ENCODE measurements at places on chromosomes 2 and 18.

DNA sequence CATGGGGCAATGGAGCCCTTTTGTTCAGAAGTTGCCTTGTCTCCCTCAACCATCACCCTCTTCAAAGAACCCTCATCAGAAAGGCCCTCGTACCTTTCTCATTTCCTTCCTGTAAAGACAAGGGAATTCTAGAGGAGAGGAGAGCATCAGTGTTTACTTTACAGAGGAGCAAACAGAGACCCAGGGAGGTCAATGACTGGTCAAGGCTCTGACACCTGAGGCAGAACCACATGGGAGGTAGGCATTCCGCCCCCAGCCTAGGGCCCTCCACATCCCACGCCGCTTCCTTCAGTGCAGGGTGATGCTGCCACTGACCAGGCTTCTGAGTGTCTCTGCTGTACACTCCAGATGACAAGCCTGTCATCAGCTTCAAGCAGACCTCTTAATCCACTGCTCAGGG lies 104.7 kb downstream of the NRP2 start:
- no peak for DNase-seq

- no peak for DNase-seq
These were observed 85.8 kb downstream of the POLE4 start for GRCh38 chr2:75044291-75044690.

DNA sequence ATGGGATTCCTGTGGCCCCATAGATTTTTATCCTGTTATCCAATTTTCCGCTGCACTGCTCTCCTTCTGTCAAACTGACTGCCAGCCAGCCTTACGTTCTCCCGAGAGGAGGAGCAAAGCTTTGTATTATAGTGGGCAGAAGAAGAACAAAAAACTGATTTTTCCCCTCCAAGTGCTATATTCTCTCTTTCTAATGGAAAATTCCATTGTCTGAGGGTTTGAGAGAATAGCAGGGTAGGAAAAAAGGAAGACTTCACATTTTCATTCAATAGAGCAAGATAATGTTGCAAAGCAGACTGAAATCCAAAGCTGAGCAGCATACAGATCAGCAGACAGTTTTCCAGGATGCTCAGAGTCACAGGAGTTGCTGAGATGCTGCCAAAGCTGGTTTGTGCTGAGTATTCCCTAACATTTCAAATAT lies 238.0 kb downstream of the UBE2E3 start:
- DNase-seq: no peak

DNA sequence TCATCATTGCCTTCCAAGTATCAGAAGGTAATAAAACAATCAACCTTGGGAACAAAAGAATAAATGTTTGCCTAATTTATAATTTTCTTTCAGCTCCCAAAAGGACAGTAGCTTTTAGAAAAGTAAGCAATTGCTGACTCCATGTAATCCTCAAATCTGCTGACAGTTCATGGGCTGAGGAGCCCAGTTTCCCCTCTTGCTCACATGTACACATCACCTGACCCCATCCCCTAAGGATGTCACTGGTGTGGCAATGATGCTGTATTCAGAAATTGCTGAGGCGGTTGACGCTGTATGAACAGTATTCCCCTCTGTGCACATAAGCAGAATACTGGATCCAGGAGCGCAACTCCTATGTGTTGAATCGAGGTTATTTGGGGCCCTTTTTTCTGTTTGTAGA lies 56.1 kb upstream of the LYPD1 start:
- DNase-seq: no peak

GRCh38 chr2:122445003-122445402 lies 689.6 kb downstream of the TSN start:
- DNase-seq: no peak

- no peak for DNase-seq
These were observed 90.9 kb downstream of the GATA6 start for GRCh38 chr18:22260208-22260820.

GRCh38 chr2:72165792-72166191 lies 18.1 kb upstream of the CYP26B1 start:
- no peak for DNase-seq

DNA sequence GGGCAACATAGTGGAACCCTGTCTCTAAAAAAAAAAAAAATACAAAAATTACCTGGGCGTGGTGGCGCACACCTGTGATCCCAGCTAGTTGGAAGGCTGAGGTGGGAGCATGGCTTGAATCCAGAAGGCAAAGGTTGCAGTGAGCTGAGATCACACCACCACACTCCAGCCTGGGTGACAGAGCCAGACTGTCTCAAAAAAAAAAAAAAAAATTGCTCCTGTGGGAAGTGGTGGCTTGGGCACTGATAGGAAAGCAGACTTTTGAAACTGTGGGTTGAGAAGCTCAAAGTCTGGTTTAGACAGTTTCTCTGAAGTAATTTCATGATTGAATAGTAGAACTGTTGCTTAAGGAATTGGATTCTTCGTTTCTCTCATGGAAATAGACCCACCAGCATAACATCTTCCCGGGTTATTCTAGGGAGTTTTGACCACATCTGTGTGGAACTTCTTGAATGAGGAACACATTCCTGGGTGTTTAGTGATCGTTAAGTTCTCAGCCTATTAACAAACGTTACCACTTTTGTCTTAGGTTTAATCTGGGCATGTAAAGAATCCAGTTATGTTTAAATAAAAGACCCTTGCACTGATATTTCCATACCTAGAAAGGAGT lies 33.5 kb downstream of the GRHL1 start:
- DNase-seq: no peak

DNA sequence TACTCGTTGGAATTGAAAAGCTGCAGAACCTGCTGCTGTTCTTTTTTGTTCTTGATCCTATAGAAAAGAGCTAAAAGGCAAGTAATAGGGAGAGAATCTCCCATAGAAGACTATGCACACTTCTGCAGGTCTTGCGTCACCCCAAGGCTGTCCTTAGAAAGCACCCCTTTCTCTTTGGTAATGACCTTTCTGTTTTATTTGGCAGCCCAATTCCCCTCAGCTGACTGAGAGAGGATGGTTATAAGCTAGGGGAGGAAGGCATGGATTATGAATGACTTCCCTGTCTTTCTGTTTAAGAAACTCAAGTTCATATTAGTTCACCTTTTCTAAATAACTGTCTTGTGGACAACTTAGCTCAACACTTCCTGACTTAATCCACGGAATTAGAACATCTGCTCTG lies 122.9 kb downstream of the TXNL1 start:
- no peak for DNase-seq

DNA sequence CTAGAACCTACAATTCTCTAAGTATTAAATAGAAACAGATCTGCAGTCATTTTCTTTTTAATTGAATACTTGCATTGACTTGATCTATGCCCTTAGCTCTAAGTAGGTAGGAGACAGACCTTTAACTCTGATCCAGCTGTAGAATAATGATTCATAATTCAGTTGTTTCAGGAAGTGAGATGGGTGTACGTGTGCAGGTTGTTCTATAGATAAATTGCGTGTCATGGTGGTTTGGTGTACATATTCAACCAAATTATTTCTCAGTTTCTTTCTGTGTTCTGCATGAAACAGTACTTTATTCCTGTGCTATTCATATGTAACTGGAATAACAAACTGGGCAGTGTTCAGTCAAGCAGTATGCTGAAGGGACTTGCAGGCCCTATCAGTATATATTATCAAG lies 34.3 kb upstream of the CD226 start:
- DNase-seq: no peak

DNA sequence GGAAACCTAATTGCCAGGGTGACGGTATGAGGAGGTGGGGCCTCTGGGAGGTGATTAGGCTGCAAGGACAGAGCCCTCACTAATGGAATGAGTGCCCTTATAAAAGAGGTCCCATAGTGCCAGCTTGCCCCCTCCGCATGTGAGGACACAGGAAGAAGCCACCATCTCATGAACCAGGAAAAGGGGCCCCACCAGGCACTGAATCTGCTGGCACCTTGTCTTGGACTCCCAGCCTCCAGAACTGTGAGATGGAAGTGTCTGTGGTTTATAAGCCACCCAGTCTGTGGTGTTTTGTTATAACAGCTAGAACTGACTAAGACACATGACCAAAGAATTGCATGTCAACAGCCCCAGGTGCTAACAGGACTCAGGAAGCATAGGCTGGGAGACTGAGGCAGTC lies 214.3 kb downstream of the MGAT5 start:
- DNase-seq: no peak

All from central memory CD4-positive, alpha-beta T cell (primary cell).